Stimulated activated CD8-positive, alpha-beta memory T cell treated with anti-CD3 and anti-CD28 coated beads, Interleukin-15, amount 100 ng/mL, for 24 hours (primary cell): ENCODE measurements at places on chromosomes 11 and 22.

DNA sequence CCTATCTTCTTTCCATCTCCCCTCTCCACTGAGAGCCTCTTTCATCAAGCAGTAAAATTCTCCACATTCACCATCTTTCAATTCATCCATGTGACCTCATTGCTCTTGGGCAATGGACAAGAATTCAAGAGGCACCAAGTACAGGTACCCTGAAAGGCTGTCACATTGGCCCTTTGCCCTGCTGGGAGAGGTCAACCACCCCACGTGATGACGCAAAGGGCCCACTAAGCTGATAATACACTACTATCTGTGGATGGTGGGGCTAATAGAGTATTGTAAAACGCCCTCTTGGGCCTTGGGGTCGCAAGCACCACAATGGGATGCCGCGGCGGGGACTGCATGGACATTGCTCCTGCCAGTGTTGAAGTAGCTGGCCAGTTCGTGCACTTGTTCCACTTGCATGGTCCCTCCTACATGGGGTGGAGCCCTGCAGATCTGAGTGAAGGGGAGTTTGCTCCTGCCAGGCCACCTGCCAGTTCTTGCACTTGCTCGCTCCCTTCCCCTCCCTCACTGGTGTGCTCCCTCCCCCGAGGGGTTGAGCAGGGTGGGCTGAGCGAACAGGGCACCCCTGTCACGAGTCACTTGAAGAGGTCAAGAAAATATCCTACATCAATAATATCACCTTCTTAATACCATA is 1578.8 kb upstream of the RAG2 start:
- DNase-seq: no peak

GRCh38 chr22:49946612-49947295 is 13.8 kb upstream of the PIM3 start:
- no peak for DNase-seq

- no peak for DNase-seq
Observed at GRCh38 chr22:25900880-25901279, 158.9 kb downstream of the MYO18B start.

DNA sequence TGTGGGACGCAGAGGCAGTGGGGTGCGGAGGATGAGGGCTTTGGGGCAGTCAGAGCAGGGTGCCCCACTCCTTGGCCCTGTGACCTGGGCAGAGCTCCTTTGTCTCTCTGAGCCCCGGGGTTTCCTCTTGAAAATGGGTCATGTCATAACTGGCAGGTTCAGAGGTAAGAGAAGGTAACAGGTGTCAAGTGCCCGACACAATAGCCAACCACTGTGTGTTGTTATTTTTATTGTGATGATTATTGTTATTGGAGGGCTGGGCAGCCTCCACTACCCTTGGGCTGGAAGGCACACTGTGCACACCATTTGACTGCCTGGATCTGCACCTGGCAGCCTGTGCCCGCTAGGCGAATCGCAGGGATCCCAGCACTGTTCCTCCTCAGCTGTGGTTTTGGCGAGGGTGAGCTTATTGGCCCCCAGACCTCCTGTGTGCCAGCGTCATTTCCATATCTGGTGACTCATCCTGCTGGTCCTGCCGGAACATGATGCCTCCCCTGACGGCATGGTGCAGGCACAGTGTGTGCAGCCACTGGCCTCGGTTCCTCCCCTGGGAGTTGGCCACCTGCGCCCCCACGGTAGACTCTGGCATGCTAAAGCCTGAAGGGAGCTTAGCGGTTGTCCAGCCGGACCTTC is 15.4 kb upstream of the SOX10 start:
- DNase-seq: no peak

- no peak for DNase-seq
Observed at GRCh38 chr11:10551290-10551592, 10.3 kb upstream of the RNF141 start.

DNA sequence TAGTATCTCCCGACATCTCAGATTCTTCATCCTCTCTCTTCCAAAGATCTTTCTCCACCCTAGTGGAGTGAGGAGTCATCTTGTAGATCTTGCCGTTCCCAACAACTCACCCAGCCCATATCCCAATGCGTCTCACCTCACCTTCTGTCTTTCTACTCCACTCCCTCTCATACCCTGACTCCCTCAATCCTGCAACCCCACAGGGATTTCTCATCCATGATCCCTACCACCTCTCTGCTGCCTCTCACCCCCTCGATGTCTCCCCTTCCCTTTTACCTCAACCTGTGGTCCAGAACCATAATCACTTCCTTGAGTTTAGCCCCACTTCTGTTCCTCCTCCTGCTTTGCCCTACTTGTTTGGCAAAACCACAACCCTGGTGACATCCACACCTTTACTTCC is 41.7 kb downstream of the OTOG start:
- DNase-seq: no peak

DNA sequence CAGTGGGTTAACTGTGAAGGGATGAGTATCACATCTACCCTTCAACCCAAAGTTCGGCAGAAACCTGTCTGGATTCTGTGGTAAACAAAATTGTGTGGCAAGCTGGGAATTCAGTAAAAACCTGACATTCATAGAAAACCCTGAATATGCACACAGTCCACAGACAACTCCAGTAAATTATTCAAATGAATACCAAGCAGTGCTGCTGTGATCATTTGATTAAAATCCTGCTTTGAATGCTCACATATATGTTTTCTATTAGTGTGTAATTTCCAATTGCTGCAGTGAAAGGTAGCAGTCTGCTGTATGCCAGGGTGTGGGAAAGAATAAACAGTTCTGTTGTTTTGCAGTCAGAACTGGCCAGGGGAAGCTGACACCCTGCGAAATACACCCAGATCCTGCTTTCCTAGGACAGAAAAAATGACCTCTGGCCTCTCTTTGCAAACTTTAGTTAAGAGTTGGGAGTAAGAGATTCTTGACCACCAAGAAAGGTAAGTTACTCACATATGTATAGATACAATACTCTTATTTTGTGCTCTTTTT is 217.8 kb downstream of the FAM76B start:
- no peak for DNase-seq

GRCh38 chr11:65278356-65278755 is 16.6 kb downstream of the POLA2 start:
- no peak for DNase-seq

DNA sequence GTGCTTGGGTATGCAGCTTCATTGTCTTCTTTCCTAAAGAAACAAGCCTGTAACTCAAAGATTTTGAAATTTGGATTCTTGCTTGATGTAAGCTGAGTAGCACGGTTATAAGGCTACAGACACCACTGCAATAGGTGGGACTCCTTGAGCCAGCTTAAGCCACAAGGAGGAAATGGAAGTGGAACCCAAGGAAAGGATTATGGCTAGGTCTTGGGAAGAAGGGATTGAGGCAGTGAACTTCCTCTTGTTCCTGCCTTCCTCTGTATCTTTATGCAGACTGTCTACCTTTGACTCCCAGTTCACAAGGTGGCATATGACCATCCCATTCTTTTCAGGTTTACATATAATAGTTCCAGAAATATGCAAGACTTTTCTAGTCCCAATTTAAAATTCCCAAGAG is 72.3 kb downstream of the BDNF start:
- no peak for DNase-seq

DNA sequence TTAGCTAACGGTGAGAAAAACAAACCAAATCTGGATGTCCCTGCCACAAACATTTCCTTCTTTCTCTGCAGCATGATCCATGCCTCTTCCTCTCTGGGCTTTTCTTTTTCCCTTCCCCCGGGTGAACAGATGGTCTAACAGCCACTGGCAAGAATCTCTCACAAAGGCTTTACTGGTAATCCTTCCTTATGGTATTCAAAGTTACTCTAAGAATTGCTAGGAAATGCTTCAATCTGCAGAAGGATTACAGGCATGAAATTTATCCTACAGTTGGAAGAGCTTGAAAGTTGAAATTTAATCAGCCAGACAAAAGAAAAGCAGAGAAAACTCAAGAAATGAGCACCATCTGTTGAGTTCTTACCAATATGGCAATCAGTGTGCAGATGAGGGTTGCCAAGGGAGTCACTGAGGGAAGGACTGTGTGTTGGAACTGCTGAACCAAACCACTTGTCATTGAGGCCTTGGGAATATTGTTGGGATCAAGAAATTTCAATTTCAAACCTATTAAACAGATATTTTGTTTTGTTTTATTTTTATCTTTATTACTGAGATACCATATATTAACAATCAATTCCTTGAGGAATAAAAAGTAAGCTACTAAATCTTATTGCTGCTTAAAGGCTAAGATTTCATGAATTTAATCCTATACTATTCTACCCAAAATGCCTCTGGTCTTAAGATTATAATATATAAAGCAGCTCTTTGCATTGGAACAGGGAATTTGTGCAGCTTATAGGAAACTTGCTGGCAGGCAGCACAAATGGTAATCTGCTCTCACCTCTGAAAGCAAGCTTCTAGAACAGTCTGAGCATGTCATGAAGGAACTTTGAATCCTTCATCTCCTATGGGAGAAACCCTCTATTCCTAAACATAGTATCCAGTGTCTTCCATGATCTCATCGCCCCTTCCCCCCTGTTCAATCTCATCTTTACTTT is 29.7 kb upstream of the NDUFC2 start:
- no peak for DNase-seq

- no peak for DNase-seq
Observed at GRCh38 chr11:115051938-115052590, 373.7 kb downstream of the NXPE2 start.

GRCh38 chr22:30867746-30868662 is 100.6 kb downstream of the MORC2 start:
- no peak for DNase-seq

- DNase-seq: no peak
Observed at GRCh38 chr11:12359761-12360160, 17.6 kb upstream of the PARVA start.

- no peak for DNase-seq
Observed at GRCh38 chr11:114279792-114280546, 16.2 kb upstream of the NNMT start.

DNA sequence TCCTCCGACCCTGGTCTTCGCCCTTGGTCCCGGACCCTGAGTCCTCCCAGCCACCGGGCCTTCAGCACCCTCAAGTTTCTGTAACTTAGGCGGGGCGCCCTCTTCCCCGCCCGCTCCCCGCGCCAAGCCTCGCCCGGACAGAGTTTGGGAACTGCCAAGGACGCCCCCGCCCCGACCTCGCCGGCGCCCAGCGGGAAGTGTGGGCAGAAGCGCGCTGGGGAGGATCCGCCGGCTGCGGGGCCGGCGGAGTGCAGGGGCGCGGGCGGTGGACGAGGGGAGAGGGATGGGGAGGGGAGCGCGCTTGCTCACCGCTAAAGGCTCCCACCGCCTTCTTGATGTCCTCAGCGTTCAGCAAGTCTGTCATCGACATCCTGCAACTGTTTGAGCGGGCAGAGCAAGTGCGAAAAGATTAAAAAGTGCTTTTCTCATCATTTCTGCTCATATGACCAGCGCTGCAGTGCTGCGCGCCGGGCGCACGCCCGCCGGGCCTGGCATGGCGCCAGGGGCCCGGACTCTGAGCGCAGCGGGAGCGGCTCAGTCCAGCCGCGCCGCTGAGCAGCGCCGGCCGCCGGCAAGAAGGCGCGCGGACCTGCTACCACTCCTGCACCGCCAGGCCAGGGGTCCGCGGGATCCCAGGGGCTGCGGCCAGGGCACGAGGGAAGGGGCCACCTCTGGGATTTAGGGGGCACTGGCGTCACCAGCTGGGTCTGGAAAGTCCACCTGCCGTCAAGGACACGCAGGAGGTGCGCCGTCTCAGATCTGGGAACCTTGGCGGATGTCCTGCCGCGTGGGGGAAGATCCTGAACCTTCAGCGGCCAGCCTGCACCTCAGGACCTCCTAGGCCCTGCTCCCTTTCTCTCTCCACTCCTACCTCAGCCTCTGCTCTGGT is at the start of gene PVALB:
Gene PVALB (minus strand): TSS at position 400 of the 889 bp plus-strand sequence. CDS start 30 bp downstream, at position 370.
- no peak for DNase-seq

- no peak for DNase-seq
Observed at GRCh38 chr22:42645938-42646568, 3.1 kb downstream of the CYB5R3 start.

DNA sequence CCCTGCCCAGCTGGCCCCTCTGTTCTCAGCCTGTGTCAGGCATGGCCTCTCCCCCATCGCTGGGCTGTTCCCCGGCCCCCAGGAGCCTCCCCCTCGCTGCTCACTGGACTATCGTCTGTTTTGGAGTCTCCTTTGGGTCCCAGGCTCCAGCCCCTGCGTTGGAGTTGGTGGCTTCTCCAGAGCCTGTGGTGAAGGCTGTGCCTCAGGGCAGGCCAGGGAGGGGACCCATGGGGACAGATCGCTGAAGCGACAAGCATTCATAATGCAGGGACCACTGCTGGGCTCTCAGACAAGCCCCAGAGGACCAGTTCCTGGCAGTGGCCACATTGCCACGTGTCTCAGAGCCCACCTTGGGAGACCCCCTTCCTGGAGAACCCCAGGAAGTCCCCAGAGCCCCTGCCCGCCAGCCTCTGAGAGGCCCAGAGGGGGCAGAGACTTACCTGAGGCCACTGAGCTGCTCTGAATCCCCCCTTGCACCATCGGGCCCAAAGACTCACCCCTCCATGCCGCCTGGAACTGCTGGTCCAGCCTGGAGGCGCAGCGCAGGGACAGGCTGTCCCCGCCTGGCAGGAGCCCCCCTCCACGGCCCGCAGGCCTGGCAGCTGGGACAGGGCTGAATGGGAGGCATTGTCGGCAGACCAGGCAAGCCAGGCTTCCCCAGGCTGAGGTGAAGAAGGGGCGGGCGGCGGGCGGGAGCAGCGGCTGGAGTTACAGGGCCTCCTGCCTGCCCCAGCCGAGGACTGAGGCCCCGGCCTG is at the start of gene CHADL:
Gene CHADL (minus strand): TSS at position 555 of the 756 bp plus-strand sequence. CDS start 50 bp downstream, at position 505.
- no peak for DNase-seq

DNA sequence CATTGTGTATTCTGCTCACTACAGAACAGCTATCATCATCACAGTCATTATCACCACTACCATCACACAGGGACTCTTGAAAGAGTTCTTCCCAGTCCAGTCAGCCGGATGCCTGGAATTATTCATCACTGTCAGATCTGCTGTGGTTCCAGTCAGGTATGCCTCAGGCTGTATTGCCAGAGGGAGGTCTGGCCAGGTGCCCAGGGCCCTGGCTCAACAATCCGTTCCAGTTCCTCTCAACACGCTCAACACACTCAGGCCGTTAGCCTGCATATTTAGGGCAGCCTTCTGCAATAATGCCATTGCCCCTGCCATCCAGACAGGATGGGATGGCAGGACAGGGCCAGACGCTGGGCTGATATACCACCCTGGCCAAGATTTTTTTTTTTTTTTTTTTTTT is 28.6 kb upstream of the RASL10A start:
- no peak for DNase-seq

GRCh38 chr22:38655519-38656255 is 505 bp downstream of the FAM227A start:
- no peak for DNase-seq

- no peak for DNase-seq
Observed at GRCh38 chr11:45042560-45042959, 91.9 kb upstream of the TP53I11 start.

GRCh38 chr22:33361581-33361980 is 303.4 kb upstream of the SYN3 start:
- DNase-seq: no peak

DNA sequence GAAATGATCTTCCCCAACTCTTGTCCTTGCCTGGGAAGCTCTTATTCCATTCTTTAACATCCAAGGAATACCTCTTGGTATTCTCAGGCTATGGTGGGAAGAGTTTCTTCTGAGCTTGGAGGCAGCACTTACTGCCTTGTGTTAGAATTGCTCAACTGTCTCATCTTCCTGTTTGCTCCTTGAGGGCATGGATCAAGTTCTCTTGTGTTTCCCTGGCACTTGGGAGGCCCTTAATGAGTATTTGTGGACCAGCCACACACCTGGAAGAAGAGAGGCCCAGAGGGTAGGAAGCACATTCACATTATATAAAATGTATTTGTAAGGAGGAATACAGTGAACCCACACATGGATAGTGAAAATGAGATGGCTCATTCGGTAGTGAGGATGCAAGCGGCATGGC is 3.4 kb upstream of the SORL1-AS1 start:
- DNase-seq: no peak
